ENCODE measurements at places on chromosomes 13 and 19. TPM values are rescaled to one million over a fixed set of nuclear protein-coding genes. Genes with fewer than 3 reads are reported as not detected.

The TTC9B gene
- not detected for total RNA-seq

The TGFBR3L gene
- total RNA-seq: 2.6 TPM

The ZNF729 gene
- total RNA-seq: not detected

The ZNF625 gene
- 9.1 TPM for total RNA-seq

The TEAD2 gene
- total RNA-seq: 98.0 TPM

DNA sequence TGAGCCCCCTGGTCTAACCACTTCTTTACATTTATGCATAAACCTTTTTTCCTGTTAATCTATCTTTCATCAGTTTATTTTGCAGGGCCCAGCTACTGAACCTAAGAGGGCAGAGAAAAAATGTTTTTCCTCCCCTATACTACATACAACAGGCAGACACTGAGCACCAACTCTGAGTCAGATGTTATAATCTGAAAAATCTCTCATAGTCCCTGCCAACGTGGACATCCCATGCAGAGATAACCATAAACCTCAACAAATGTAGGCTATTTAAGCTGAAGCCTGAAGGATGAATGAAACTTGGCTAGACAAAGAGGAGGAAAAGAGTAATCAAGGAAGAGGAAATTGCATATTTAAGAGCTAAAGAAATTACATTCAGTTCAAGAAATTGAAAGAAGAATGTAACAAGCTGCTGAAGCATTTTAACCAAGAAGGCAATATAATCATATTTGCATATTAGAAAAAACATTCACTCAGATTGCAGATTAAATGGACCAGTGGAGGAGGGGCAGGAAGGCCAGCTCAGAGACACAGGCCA lies 2.6 kb downstream of the NEK3 start:
- peaks cover 7% of the 10 kb centered on the region for H3K36me3 ChIP-seq
- H3K4me1 ChIP-seq: peaks cover 26% of the 10 kb centered on the region
- no peak for DNase-seq
- H3K4me3 ChIP-seq: no peak overlapping the region

DNA sequence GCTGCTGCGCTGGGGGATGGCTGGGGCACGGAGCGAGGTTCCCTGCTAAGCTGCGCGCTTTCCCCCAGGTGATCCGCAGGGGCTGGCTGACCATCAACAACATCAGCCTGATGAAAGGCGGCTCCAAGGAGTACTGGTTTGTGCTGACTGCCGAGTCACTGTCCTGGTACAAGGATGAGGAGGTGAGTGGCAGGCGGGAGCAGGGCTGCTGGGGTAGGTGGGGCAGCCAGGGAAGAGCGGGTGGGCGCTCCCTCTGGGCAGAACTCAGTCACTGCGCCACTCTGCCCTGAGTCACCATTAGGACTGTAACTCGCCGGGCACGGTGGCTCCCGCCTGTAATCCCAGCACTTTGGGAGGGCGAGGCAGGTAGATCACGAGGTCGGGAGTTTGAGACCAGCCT lies 23.8 kb downstream of the TMED1 start:
- no peak for DNase-seq
- H3K27me3 ChIP-seq: no peaks in the 10 kb centered on the region
- H3K27ac ChIP-seq: peak overlapping the region; percentile 18
- H3K4me3 ChIP-seq: no peak overlapping the region
- H3K4me1 ChIP-seq: peaks cover 42% of the 10 kb centered on the region
- peaks cover 41% of the 10 kb centered on the region for H3K36me3 ChIP-seq

DNA sequence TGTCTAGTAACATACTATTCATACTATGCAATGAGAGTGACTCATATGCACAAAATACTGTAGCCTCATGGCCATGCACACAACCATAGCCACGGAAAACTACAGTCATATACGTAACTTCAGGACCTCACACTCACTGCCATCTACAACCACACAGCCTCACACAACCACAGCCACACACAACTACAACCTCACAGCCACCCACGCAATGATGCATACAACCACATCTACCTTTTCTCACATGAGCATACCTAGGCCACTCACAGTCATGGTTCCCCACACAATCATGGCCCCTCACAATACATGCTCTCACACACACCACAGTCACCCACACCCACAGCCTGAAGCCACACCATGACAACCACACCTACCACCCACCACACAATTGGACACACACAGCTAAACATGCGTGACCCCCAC lies 8.7 kb upstream of the TNFSF14 start:
- H3K27me3 ChIP-seq: peaks cover 7% of the 10 kb centered on the region
- H3K4me3 ChIP-seq: no peak overlapping the region
- H3K27ac ChIP-seq: no peak overlapping the region
- H3K4me1 ChIP-seq: peaks cover 12% of the 10 kb centered on the region
- no peaks in the 10 kb centered on the region for H3K36me3 ChIP-seq
- no peak for DNase-seq

GRCh38 chr13:95301968-95302393 lies 730 bp upstream of the ABCC4 start:
- H3K27ac ChIP-seq: no peak overlapping the region
- peaks cover 25% of the 10 kb centered on the region for H3K4me1 ChIP-seq
- no peaks in the 10 kb centered on the region for H3K36me3 ChIP-seq
- no peak for DNase-seq

GRCh38 chr13:109792416-109793059 lies 6.2 kb upstream of the IRS2 start:
- no peaks in the 10 kb centered on the region for H3K36me3 ChIP-seq
- no peak overlapping the region for H3K4me3 ChIP-seq
- no peak overlapping the region for H3K27ac ChIP-seq
- H3K4me1 ChIP-seq: peaks cover 20% of the 10 kb centered on the region
- H3K27me3 ChIP-seq: peaks cover 4% of the 10 kb centered on the region

DNA sequence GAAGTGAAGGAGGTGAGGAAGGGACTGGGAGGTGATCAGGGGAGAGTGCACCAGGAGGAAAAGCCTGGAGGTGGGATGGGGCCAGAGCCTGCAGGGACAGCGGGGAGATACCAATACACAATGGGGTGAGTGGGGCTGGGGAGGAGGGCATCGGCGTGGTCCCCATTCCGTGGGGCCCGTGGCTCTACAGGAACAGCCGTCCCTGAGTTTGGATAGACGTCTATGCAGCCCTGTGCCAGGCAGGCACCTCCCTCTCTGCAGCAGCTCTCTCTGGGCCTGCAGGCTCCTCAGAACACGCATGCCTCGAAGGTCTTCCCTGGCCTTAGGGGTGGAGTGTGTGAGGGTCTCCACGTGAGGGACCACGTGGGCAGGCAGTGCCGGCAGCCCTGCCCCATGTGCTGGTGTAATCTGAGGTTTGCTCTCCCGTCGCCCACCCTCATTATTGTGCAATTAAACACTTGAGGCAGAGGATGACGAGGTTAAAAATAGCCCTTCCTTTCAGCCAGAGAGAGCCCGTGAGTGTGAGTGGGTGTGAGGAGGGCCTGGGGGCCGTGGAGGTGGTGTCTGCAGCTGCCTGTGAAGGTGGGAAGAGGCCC lies 16.5 kb downstream of the C2CD4C start:
- H3K4me1 ChIP-seq: no peaks in the 10 kb centered on the region
- no peak for DNase-seq
- no peaks in the 10 kb centered on the region for H3K36me3 ChIP-seq
- no peak overlapping the region for H3K4me3 ChIP-seq

DNA sequence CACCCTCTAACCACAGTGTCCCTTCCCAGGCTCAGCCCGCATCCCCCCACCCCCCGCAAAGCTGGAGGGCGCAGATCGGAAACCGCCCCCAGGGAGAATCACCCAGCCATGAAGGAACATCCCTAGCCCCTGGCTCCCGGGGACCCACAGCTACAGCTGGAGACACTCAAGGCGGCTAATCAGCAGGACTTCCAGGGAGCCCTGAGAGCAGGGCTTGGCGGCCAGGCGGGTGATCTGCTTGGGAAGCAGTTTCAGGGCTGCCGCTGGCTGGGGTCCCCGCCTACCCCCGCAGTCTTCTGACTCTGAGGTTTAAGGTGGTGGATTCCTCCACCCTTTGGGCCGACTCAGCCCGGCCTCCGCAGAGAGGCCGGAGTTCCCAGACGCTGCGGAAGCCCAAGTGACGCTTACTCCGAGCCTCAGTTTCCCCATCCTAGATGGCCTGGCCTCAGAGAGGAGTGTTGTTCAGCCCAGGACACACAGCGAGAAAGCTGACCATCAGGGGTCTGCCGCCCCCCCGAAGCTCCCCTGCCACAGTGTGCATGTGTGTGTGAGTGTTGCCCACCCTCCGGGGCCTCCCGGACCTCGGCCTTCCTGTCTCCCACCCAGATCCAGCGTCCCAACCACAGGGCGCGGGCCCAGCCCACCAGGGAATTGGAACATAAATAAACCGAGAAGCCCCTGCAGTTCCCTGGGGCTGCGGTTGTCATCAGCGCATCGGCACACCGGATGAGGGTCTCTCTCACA lies 9.8 kb downstream of the FUT6 start:
- H3K27me3 ChIP-seq: peaks cover 6% of the 10 kb centered on the region
- no peak overlapping the region for H3K4me3 ChIP-seq
- H3K36me3 ChIP-seq: no peaks in the 10 kb centered on the region
- H3K27ac ChIP-seq: no peak overlapping the region

DNA sequence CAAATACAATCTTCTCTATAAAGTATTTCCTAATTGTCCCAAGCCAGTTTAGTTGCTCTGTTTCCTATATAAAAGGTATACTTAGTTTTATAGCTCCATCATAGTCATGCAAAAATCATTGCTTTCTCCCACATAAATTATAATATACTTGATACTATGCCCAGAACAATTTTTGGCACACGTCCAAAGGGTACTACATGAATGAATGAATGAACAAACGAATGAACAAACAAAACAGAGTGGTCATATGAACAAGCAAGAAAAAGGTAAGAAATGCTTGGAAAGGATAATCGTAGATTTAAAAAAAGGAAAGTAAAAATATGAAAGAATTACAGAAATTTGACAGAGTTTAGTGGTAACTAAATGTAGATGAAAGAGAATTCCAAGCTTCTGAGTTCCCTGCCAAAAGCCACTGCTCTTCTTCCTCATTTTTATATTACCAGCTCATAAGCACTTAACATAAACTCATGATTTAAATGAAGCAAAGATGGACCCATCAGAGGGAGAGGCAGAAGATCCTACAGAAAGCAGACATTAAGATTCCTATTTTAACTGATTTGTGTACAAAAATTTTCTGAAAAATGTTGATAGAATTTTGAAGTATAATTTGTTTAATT lies 123.2 kb downstream of the ENOX1 start:
- H3K4me3 ChIP-seq: no peak overlapping the region
- peak overlapping the region; percentile 51 for H3K27ac ChIP-seq
- no peaks in the 10 kb centered on the region for H3K27me3 ChIP-seq

- peaks cover 7% of the 10 kb centered on the region for H3K36me3 ChIP-seq
- no peaks in the 10 kb centered on the region for H3K27me3 ChIP-seq
- DNase-seq: no peak
- no peak overlapping the region for H3K4me3 ChIP-seq
- H3K27ac ChIP-seq: no peak overlapping the region
- H3K4me1 ChIP-seq: peaks cover 17% of the 10 kb centered on the region
Measured at GRCh38 chr13:93847162-93847561, 620.6 kb downstream of the GPC6 start.
